Erythroblast (primary cell): ENCODE measurements at places on chromosomes 6 and 20.

- DNase-seq, result no peak
Observed at GRCh38 chr6:167712731-167713475, 113.8 kb upstream of the AFDN start.

- no peak for DNase-seq
Observed at GRCh38 chr20:63682384-63683139, 13.9 kb upstream of the TNFRSF6B start.

DNA sequence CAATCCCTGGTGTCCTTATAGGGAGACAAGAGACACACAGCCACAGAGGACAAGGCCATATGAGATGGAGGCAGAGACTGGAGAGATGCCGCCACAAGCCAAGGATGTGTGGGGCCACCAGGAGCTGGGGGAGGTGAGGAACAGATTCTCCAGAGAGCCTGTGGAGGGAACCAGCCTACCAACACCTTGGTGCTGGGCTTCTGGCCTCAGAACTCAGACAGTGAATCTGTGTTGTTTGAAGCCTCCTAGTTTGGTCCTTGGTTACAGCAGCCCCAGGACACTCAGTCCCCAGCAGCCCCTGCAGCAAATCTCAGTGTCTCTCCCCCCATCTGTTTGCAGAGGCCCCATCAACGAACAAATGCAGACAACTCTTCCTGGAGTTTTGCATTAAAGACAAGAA, 73.2 kb upstream of the BHLHE23 start:
- no peak for DNase-seq

GRCh38 chr6:30156262-30156599, 4.8 kb downstream of the TRIM10 start:
- DNase-seq, result no peak

GRCh38 chr6:39391182-39391581, 68.7 kb upstream of the KCNK16 start:
- DNase-seq, result no peak

DNA sequence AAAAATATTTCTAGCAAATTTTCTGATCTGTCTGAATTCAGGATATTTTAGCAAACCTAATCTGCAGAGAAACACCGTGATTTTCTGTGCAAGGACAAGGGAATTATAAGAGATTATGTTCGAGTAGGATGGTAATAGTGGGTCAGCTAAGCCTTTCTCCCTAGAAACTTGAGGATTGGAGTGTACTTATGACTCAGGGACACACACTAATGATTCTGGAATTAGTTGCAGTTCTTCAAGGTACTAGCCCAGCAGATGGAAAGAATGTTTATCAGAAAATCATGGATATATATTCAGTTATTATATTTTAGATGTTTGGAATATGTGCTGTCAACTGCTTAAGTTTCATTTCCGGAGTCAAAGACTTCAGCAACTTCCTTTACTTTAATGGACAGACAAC, 177.1 kb upstream of the MAP3K7 start:
- no peak for DNase-seq

GRCh38 chr6:160348223-160349019, at the start of gene SLC22A3:
Gene SLC22A3 (plus strand): TSS chr6:160348378. CDS start chr6:160348420, 42 bp downstream.
- DNase-seq, result no peak

- no peak for DNase-seq
Observed at GRCh38 chr6:75746221-75746620, 2.8 kb upstream of the MYO6 start.

GRCh38 chr20:43567477-43567876, 8.7 kb downstream of the SGK2 start:
- DNase-seq, result no peak

DNA sequence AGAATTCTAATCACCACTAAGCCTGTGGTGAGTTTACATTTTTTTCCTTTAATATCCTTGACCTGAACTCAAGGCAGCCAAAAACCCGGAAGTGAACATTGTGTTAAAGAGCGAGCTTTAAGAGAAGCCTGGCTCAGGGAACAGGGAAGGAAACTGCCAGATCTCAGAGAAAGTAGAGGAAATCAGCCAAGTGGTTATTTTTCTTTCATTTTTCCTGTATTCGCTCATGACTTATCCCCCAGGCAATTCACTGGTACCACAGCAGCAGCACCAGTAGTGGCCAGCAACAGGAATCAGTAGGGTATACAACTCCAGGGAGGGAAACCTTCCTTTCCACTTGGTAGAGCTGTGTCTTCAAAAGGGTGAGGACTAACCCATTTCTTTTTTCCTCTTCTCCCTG, 89.6 kb upstream of the HMGCLL1 start:
- no peak for DNase-seq

- no peak for DNase-seq
Observed at GRCh38 chr20:19973961-19974629, 43.1 kb upstream of the NAA20 start.

GRCh38 chr20:47262008-47262364, 94.5 kb downstream of the ZMYND8 start:
- no peak for DNase-seq

GRCh38 chr6:27800731-27801373, 111.3 kb downstream of the OR2B2 start:
- DNase-seq, result peak; percentile 78

- DNase-seq, result no peak
Observed at GRCh38 chr6:44575644-44576043, 188.1 kb downstream of the CDC5L start.

DNA sequence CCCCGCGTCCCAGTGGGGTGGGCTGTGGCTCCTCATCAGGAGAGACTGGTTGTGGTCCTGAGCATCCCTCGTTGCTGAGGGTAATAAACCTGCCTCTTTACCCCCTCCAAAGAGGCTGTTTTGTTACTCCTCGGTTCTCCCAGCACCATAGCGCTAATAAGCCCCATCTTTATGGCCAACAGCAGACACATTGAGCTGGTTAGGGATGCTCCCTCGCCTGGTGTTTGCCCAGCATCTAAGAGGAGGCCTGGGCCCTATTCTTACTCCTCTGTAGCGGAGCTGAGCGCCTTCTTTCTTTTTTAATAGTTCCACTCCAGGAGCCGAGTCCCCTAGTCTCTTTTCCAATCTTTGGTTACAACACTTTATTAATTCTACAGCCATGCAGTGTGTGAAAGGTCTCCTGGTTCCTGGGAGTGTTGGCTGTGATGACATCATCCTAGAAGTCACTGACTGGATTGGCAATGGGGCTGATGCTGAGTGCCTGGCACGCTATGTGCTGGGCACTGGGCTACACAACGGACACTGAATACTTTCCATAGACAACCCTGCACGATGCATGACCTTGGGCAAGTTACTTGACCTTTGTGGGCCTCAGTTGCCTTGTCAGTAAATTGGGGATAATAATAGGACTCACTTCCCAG, 50.6 kb upstream of the CCDC167 start:
- no peak for DNase-seq

DNA sequence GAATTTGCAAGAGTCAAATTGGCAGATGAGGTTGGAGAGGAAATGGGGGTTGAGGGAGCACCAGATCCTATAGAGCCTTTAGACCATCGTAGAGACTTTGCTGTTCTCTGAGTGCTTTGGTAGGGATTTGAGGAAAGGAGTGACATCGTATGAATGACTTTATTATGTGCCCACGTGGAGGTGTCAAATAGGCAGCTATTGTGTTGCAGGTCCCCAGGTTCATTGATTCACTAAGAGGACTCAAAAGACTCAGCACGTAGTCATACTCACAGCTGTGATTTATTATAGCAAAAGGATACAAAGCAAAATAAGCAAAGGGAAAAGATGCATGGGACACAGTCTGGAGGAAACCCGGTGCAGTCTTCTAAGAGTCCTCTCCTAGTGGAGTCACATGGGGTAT, 2.2 kb downstream of the MTRES1 start:
- no peak for DNase-seq

GRCh38 chr6:73610444-73611275, 43.1 kb downstream of the SLC17A5 start:
- DNase-seq, result peak; percentile 51

DNA sequence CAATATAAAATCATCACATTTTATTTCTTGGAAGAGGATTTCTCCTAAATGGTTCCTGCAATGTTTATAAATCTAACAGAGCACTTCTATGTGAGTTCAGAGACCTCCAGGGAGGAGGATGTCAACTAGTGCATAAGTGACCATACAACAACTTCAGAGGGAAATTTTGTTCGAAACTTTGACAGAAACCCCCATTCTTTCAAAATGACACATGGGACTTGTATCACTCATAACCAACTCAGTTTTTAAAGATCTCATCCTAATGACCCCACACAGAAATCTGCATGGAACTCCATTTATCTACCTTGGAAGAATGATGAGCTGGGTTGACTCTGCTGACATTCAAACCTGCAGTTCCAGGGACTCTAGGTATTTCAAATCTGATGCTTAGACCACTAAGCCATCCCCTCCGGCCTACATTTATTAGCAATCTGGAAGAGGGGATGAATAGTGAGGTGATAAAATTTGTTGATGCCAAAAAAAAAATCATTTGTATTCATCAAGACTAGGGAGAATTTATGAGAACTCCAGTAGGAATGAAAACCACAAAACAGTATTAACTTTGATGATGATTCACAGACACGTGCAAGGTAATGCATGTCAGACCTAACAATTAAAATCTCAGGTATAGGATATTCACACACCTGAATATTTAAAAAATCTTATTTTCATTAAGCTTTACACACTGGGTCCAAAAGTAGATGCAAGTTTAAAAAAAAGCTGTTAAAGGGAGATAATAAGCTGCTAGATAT, 153.0 kb downstream of the REV3L start:
- no peak for DNase-seq

DNA sequence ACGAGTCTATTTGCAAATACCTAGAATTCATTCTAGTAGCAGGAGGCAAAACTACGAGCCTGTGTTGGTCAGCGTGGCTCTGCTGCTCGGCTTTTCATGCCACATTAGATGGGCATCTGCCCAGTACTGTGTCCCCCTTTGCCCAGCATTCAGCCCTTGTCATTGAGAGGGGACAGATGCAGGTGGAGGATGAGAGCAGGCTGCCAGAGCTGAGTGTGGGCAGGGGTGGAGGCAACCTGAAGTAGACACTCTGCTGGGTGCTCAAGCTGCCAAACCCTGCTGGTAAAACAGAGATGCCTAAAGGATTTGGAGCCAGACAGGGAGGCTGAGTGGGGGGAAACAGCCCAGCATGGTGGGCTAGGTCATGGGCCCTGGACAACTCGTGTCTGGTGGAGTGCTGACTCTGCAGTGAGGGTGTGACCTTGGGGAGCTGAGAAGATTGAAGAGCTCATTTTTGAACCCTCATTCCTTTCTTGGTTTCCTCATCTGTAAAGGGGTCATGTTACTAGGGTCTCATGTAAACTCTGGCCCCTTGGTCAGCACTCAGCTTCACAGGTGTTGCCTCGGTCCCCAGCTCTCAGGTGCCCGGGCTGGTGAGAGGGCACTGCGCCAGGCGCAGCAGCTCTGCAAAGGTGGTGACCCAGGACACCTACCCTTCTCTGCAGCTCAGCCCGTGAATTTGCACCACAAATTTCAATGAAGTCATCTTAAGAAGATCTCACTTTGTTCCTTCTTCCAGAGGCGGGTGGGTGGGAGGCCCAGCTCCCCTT, 64.2 kb upstream of the BHLHE23 start:
- no peak for DNase-seq

- no peak for DNase-seq
Observed at GRCh38 chr6:114032721-114033120, 61.8 kb upstream of the HDAC2 start.

- DNase-seq, result no peak
Observed at GRCh38 chr6:24836109-24836508, 37.4 kb upstream of the ARMH2 start.

DNA sequence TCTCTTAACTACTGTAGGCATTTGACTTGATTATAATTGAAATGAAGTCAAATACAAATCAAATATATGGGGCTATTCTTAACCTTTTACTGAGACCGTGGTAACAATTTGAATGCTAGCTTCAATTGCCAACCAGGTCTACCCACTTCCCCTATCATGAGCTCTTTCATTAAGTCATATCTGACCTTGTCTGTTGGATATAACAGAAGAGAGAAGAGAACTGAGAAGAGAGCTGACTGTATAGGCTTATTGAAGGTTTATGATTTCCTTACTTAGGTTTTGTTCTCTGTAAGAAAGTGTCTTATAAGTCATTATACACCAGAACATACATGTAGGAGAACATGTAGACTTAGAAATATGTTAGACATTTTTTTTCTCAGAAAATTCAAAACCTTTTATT, 549.4 kb downstream of the COL12A1 start:
- no peak for DNase-seq

- no peak for DNase-seq
Observed at GRCh38 chr20:19712721-19713260, 45.3 kb upstream of the RIN2 start.

DNA sequence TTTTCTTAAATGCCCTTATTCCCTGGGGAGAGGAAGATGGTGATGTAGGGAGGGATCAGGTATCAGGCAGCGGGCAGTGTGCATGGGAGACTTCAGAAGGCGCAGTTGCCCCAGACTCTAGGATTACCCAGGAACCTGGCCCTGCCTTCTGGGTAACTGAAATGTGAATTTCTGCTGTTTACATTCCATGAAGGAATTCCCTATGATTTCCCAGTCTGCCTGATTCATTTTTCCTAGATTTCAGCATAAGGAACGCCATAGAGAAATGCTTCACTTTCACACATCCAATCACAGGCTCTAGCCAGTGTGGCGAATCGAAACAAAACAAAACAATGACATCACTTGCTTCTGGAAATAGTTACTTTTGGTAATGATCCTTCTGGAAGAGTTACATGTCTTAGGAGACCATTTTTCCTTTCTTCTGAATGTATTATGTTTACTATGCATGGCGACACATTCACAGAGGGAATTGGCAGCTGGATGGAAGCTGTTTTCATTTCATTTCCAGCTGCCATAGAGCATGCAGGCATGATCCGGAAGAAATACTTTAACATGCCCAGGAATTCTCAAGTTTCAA, 33.3 kb downstream of the LRP11 start:
- no peak for DNase-seq

- DNase-seq, result peak; percentile 84
Observed at GRCh38 chr6:134295953-134296553, 21.9 kb downstream of the SGK1 start.

DNA sequence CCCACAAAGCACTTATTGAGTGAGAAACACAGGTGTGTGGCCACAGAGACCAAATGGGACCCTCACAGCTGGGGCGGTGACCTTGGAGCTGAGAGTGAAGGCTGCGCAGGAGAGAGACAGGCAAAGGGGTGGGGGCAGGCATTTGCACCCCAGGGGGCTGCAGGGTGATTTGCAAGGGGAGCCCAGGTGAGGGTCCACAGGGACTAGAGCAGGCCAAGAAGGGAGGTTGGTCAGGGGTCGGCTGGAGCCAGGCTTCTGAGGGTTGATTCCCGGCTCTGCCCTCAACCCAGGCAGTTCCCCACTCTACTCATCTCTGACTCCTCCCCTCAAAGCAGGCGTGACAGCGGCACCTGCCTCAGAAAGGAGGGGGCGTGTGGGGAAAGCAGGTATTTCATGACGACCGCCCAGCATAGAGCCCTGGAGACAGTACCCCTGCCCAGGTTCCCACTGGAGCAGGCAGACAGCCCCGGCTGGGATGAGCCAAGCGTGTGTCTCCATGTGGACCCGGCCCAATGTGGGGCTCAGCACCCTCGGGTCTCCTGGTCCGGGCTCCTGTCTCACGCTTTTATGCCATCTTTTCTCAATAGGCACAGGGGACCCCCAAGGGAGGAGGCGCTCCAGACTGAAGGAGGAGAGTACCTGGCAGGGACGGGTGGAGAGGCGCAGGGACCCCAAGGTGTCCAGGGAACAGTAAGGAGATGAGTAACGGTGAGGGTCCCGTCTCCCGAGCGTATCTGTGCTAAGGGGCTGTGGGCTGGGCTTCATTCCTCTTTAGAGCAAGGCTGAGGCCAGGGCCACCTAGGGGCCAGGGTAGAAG, 3.1 kb upstream of the MRGBP start:
- no peak for DNase-seq
